ENCODE measurements at places on chromosomes 2 and 18.

GRCh38 chr2:217166241-217166850 lies 306.5 kb upstream of the TNP1 start:
- no peak for DNase-seq

- no peak for DNase-seq
Observed at GRCh38 chr2:15325296-15325695, 235.8 kb downstream of the NBAS start.

DNA sequence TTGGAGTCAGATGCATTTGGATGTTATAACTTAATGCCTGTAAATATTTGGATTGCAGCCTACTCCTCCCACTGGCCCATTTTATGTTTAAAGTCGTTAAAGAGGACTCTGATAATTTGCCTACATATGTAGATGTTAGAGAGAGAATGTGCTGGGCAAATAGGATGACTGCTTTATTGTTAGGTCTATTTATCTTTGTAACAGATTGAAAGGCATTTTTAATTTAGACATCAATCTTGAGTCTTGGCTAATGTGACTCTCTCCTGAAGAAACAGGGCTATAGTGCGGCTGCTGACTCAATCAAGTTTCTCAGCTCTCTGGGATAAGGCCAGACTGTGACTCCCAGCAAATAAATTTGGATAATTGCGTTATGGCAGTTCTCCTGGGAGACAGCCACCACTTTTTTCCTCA lies 1101.4 kb downstream of the CBLN2 start:
- no peak for DNase-seq

GRCh38 chr2:236205867-236206645 lies 37.9 kb upstream of the GBX2 start:
- DNase-seq: no peak

DNA sequence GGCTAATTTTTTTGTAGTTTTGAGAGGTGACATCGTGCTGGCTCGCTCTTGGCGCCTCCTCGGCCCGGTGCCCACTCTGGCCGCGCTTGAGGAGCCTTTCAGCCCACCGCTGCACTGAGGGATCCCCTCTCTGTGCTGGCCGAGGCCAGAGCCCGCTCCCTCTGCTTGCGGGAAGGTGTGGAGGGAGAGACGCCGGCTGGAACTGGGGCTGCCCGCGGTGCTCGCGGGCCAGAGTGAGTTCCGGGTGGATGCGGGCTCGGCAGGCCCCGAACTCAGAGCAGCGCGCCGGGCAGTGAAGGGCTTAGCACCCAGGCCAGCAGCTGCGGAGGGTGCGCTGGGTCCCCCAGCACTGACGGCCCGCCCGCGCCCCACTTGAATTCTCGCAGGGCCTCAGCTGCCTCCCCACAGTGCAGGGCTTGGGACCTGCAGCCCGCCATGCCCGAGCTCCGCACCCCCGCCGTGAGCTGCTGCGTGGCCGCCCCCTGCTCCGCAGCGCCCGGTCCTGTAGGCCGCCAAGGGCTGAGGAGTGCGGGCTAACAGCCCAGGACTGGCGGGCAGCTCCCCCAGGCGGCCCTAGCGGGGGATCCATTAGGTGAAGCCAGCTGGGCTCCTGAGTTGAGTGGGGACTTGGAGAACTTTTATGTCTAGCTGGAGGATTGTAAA lies 113.2 kb upstream of the ZSWIM2 start:
- DNase-seq: no peak

DNA sequence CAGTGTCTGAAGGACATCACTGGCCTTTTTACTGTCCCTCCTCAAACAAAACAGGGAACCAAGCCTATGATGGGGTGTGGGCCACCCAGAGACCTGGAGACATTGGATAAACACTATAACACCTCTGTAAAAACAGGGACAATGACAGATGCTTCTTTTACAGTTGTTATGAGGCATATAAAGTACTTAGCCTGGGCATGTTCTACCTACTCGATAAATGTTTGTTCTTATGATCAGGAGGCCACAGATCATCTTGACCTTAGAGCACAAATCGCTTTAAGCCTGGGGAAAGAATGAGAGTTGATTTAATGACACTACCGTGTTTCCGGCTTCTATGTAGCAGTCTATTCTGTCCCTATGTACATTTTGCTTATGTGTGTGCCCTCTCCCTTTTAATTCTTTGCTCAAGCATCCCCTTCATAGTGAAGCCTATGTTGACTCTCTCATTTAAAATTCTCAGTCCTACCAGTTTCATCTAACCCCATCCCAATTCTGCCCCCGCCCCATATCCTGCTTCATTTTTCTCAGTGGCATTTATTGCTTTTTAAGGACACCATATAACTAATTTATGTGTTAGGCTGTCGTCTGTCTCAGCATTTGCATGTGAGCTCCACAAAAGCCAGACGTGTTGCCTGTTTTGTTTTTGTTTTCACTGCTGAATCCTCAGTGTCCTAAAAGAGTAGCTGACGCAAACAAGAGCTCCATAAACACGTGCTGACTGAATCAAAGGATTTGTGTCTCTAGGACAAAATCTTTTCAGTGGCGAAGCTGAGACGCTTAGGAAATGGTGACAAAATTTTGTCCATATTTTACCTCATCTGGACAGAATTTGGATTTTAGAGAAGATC lies 182.3 kb upstream of the ST6GAL2 start:
- no peak for DNase-seq

- DNase-seq: no peak
Observed at GRCh38 chr2:159807183-159808031, 9.4 kb upstream of the CD302 start.

- DNase-seq: no peak
Observed at GRCh38 chr2:112345030-112346027, 69.9 kb downstream of the ZC3H6 start.

DNA sequence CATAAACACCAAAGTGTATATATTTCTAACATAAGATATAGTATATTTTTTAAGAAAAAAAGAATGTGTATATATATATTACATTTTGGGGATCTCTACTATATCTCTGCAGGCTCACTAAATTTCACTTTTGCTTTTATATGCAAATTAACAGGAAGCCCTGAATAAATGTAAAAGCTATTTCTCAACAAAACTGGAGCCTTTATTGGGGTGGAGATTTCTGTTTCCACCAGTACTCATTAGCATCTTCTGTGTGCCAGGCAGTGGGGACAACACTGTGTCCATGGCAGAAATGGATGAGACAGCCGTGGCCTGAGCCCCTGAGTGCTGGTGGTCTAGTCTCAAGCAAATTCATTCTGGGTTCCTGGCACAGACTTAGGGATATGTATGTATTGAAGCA lies 41.3 kb downstream of the C18orf63 start:
- DNase-seq: no peak

DNA sequence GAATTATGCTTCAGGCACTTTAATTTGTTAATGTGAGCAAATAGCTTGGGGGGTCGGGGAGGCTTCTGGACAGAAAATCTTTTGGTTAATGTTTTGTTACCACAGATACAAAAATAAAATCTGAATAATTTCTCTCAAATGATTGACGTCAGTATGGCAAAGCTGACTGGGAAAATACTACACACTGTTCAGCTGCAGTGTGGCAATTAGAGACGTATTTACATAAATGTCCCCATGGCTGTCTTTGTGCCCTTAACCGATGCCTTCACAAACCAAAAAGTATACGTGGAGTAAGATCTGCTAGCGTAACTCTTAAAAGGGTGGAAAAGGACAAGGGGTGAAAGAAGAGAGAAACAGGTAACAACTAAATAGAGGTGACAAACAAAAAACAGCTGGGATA lies 83.4 kb downstream of the ACTR2 start:
- DNase-seq: no peak

GRCh38 chr2:236743039-236743920 lies 173.7 kb downstream of the ACKR3 start:
- no peak for DNase-seq

GRCh38 chr18:6022074-6022444 lies 126.7 kb upstream of the TMEM200C start:
- DNase-seq: no peak

DNA sequence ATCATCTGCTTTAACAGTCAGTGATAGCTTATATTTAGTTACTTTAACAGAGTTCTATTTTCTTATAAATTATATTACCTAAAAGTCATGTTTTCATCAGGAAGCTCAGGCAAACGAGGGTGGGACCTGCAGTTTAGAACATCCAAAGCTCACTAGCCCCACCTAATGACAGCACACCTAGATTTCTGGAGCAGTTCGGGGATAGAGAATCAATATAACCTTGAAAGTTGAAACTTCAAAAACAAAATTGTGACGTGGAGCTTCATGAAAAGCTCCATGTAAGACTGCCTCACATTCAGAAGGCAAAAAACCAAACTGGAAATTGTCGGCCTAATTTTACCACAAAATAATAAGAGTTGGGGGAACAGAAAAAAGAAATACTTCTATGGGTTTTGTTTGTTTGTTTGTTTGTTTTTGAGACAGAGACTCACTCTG lies 185.9 kb upstream of the CCDC150 start:
- no peak for DNase-seq

- no peak for DNase-seq
Observed at GRCh38 chr18:58264840-58265239, 220.8 kb downstream of the NEDD4L start.

DNA sequence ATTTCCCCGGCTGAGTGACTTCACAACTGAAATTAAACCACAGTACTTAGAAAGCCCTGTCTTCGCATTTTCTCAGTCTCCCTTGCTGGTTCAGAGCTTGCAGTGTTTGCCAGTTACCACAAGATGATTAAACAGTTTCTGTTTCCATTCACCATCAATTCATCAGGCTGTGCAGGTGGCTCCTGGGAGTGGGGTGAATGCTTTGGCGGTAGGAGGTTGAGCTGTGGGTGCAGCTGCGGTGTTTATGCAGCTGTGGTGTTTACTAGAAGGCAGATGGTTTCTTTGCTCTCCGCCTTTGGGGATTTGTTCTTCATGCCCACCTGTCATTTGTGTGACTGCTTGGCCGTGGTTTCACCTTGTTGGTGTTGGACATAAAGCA lies 16.1 kb downstream of the ACOXL start:
- DNase-seq: peak; percentile 29

GRCh38 chr2:68134120-68134519 lies 23.6 kb upstream of the PNO1 start:
- no peak for DNase-seq

- DNase-seq: no peak
Observed at GRCh38 chr2:234479465-234479864, 17.4 kb downstream of the ARL4C start.

- no peak for DNase-seq
Observed at GRCh38 chr2:36707050-36707449, 10.5 kb downstream of the VIT start.

DNA sequence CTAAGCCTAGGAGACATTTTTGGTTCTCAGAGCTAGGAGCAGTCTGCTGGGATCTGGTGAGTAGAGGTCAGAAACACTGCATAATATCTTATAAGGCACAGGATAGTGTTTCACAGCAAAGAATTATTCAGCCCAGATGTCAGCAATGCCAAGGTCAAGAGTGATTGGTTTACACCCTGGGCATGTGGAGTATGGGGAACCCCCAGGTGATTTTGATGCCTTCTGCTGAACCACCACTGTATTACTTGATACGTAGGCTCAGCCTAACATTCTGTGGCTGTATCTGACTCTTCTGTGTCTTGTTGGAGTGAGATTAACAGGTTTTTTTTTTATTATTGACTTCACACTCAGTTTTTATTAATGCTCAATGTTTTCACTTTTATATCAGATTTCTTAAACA lies 6.0 kb downstream of the DDX18 start:
- DNase-seq: no peak

- DNase-seq: no peak
Observed at GRCh38 chr18:62610351-62610700, 87.5 kb downstream of the ZCCHC2 start.

DNA sequence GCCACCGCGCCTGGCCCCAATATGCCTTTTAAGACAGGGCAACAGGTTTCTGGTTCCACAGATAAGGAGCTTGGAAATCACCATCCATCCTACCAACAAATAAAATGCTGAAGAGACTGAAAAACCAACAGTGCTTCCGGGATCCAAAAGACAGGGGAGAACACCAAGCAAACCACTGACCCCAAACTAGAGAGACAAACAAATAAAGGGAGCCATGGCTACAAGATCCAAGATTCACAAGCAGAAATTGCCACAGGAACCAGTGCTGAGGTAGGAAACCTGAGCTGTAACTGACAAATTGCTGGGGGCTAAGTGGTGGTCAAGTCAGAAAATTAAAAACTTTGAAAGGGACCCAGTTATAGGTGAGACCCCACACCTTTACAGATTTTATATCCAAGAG lies 76.5 kb downstream of the ROCK2 start:
- no peak for DNase-seq

- DNase-seq: no peak
Observed at GRCh38 chr2:23628926-23629771, 244.2 kb downstream of the KLHL29 start.

DNA sequence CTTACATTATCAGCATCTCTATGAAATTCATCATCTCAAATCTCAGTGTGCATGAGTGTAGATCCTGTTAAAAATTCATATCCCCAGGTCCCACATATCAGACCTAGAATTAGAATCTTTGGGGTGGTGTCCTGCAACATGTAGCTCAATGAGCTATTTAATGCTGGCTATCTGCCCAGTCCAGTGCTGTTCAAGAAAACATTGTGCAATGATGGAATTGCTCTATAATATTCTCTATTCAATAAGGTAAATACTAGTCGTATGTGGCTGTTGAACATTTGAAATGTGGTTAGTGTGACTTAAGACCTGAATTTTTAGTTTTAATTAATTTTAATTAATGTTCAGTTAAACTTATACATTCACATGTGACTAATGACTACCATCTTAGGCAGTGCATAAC lies 127.4 kb downstream of the NOL4 start:
- no peak for DNase-seq

DNA sequence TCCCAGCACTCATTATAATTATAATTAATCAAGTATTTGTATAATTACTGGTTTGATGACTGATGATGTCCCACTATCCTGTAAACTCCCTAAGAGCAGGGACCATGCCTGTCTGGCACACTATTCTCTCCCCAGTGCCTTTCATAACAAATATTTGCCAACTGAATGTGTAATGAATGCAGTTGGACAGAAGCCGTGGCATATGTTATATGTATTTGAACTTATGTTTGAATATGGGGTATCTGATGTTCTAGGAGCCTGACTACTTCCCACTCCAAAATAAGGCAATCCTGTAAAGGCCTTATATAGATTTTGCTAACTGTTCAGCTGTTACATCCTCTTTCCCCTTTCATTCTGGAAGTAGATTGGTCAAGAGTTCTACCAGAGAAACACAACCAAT lies 19.7 kb downstream of the OSBPL6 start:
- DNase-seq: no peak

- no peak for DNase-seq
Observed at GRCh38 chr2:241295326-241296095, 20.0 kb downstream of the HDLBP start.

DNA sequence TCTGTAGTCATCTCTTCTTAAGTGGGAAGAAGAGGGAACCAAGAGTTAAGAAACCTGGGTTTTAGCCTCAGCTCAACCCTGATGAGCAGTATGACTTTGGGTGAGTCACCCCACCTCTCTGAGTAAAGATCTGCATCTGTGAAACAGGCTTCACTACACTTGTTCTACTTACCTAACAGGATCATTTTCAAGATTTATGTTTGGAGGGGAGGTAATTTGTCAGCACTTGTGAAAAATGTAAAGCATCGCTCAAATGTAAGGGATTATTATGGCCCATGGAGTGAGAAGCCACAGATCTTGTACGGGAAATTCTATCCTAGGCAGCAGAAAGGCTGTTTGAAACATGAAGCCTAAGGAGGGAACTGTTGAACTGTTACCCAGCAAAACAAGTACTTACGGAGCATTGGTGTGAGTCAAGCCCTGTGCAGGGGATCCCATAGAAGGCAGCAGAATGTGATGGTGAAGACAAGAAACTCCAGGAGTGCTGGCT lies 160.6 kb downstream of the PRKCE start:
- DNase-seq: no peak
